NCI-H510A (cell line): ENCODE measurements at places on chromosomes 11 and 22.
A peak's percentile ranks its signal among the peaks of the same experiment; 100 is the strongest.

DNA sequence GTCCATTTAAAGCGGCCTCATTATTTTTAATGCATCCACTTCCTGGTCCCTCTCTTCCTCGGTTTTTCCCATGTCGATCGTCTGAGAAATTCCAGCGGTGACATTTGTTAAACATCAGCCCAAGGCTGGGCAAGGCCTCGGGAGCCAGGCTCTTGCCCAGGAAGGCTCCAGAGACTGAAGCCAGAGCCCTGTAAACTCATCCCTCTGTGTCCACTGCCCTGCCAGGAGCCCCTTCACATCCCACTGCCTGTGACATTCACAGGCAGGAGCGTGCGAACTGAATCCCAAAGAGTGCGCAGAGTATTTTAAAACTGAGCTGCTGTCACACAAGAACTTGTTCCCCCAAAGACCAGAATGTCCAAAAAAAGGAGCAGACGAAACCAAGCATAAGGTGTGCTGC, 56.5 kb upstream of the ANO1 start:
- DNase-seq = no peak

DNA sequence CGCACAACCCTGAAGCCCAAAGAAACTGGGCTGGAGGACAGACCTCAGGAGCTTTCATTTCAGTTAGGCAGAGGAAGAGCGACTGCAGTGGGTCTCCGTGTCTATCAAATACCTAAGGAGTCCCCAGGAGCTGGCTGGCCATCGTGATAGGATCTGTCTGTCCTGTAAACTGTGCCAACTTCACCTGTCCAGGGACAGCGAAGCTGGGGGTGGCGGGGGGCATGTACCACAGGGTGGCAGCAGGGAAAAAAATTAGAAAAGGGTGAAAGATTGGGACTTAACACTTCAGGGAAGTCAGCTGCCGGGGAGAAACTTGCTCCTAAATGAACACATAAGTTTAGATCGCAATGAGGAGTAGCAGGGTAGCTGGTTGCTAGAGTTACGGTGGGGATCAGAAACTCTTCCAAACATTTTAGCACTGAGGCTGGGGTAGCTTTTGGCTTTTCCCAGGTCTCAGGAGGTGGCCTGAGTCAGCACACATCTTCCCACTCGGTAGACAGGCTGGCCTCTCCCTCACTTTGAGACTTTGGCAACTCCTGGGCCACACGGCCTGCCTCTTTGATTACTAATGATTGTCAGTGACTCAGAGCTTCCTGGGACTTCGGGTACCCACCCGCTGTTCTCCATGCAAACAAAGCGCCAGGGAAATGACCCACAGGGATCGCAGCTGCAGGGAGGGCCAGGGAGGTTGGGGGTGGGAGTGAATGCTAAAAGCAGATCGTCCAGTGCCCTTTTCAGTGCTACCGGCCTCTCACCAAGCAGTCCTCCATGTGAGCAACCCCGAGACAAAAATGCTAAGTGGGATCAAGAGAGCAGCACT, 2.9 kb upstream of the MTFP1 start:
- DNase-seq = peak; percentile 20

- DNase-seq = no peak
Measured at GRCh38 chr22:50019316-50019715, 6.8 kb upstream of the IL17REL start.

DNA sequence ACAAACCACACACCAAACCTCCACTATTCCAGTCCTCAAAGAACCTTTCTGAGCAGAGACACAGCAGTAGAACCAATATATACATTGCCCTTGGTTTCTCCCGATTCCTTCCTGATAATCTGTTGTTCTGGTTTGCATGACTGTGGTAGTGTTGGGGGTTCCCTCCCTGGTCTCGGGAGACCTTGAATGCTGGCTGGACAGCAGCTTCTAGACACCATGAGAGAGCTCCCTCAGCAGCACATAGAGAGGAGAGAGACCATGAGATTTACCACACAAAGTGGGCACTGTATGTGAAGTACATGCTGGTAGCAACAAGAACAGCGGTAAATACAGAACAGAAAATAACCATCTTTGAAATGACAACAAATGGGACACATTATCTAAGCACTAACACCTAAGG, 2.6 kb downstream of the C11orf91 start:
- DNase-seq = no peak

DNA sequence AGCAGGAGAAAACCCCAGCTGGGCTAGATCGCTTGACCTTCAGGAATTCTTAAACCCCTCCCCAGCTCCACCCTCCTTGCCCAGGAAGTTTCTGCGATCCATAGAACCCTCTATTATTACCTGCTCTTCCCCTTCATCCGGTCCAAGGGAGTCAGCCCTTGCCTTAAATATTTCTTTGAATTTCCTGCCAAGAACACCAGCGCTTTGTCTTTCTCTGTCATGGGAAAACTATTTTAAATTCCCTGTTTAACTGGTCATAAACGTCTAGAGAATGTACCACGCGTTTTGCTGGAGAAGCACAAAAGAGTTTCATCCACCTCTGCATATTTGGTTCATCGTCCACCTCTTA, 496 bp upstream of the TRAF6 start:
- no peak for DNase-seq

GRCh38 chr11:113789675-113790320, 10.2 kb downstream of the CLDN25 start:
- no peak for DNase-seq

GRCh38 chr11:1055990-1056771, 18.5 kb upstream of the MUC2 start:
- no peak for DNase-seq

DNA sequence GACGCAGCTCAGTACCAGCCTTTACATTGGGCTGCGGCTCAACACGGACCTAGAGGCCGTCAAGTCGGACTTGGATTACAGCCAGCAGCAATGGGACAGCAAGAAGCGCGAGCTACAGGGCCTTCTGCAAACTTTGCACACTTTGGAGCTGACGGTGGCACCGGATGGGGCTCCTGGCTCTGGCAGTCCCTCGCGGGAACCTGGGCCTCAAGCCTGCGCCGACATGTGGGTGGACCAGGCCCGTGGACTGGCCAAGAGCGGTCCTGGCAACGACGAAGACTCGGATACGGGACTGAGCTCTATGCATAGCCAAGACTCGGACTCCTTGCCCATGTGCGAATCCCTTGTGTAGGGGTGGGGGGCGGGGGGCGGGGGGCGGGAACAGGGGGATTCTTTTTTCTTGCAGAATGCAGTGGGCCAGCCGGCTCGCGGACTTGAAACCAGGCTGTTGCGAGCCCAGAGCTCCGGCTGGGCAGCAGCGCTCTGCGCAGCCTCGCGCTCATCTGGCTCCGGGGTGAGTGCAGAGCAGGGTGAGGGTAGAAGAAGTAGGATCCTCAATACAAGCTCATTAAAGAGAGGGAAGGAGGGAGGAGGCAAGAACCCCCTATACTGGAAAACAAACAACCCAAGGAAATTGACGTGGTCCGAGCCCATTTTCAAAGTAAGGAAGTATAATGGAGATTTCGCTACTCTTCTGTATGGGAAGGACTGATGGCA, 1.8 kb downstream of the RASSF10 start:
- no peak for DNase-seq

DNA sequence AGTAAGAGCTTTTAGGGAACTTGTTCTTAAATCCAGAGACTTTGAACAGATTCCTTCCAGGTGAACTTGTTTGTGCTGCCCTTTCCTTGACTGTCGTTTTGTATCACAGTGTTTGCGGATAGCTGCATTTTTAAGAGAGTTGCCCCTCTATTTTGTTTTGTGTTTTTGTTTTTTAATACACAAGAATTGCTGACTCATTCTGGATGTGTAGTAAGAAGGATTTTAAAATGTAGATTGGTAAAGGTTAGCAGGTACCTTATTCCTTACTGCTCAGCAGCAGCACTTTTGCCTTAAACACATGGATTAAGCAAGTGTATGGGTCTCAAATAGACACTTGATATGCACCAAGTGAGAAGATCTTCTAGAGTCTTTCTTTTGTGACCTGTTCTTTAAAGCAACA, 8.9 kb upstream of the APOA5 start:
- no peak for DNase-seq

DNA sequence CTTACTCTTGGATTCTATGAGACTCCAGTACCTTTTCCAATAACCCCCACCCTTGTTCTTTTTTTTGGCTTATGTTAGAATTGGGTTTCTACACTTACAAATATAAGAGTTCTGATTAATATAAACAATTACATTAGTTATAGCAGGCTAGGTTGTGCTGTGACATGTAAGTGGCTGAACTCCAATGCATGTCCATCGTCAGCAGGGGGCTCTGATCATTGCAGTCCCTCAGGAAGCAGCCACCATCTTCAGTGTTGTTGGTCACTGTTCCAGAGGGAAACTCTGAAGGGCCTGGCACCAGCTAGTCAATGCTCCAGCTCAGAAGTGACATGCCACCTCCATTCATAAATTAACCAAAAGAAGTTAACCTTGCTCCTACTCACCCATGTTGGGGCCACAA, 5.6 kb downstream of the LIPT2 start:
- DNase-seq = no peak

- DNase-seq = no peak
Measured at GRCh38 chr11:35662061-35662648, 420 bp upstream of the TRIM44 start.

DNA sequence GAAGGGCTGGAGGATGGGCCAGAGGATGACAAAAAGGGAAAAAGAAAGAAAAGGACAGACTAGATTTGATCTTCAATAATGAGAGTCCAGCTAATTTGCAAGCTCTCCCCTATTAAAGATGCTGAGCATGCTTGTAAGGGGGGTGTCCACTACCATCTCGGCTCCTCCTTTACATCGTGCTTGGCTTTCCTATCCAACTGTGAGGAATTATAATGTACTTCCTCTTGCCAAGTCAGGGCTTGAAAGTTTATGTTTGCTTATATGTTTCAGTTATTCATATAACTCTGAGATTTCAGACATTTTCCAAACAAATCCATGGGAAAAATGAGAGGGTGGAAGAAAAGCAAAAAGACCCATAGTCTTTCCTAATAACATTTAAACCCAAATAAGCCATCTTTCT, 387.1 kb downstream of the METTL15 start:
- no peak for DNase-seq

- DNase-seq = no peak
Measured at GRCh38 chr22:45884201-45885062, 92.5 kb downstream of the WNT7B start.

DNA sequence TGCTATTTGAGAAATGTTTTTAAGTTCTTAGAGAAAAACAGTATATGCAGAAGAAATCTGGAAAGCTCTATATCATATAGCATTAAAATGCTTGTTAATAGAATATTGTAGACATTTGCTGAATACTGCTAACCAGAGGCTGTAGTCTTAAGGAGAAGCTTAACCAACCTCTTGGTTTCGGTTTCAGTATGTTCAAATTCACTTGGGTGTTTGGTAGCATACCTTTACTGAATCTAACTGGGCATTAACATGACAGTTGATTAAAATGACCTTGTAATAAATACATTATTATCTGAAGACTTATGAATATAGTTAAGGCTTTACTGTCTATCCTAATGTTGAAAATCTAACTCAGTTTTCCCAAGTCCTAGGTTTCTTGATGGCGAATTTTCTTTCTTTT, 5.4 kb downstream of the PCF11 start:
- DNase-seq = no peak

DNA sequence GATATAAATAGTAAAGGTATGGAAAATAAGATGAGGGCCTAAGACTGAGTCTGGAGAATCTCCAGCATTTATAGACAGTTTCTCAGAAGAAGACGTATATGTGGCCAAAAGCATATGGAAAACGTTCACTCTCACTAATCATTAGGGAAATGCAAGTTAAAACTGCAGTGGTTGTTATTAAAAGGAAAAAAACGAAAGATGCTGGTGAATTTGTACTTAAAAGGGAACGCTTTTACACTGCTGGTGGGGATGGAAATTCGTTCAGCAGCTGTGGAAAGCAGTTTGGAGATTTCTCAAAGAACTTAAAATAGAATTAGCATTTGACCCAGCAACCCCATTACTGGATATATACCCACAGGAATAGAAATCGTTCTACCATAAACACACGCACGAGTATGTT, 180.5 kb upstream of the CADM1 start:
- DNase-seq = no peak

DNA sequence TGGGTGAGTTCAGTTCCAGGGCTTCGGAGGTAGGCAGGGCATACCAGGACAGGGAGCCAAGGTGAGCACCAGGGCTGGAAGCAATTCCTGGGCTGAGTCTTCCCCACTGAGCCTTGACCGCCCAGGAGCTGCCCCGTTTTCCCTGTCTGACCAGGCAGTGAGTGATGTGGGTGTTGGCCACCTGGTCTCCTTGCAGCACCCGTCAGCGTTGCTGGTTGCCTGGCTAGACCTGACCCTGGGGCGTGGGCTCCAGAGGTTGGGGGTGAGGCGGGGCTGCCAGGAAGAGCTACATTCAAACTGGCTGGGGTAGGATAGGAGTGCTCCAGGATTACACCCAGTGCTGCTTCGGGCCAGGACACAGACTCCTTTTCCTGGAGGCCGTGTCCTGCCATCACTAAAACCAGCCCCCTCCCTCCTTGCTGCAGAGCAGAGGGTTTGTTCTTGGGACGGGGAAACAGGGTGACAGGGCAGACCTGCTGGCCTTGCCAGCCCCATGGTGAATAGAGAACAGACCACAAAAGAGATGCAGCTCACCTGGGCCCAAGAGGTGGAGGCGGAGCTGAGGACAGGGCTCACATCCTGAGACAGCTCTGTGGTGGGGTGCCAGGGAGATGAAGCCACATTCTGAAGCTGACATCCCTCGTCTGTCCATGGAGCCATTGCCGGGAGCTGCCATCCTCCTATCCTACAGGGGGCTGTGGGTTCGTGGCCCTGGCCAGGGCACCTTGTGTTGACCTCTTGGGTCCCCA, 14.2 kb downstream of the INCENP start:
- DNase-seq = no peak

DNA sequence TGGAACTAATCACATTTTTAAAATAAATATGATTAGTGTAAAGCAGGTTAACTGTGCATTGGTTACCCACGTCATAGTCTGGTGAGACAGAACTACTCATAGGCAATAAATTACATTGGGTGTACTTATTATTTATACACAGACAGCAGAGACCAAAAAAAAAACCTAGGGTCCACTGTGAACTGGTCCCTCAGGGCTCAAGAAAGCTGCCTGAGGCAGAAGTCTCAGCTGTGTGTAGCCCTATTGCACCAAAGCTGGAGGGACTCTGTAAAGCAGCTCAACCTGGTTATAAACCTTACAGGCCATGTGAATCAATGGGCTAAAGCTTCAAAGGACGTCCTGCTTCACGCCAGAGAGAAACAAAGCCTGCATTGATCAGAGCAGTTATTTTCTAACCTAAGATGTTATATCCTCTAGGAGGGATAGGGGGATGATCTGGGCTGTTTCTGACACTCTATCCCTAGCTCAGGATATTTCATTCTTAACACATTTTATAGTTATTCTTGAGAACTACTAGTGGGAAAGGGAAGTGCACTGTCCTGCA, 432.2 kb upstream of the ANO3 start:
- DNase-seq = no peak

DNA sequence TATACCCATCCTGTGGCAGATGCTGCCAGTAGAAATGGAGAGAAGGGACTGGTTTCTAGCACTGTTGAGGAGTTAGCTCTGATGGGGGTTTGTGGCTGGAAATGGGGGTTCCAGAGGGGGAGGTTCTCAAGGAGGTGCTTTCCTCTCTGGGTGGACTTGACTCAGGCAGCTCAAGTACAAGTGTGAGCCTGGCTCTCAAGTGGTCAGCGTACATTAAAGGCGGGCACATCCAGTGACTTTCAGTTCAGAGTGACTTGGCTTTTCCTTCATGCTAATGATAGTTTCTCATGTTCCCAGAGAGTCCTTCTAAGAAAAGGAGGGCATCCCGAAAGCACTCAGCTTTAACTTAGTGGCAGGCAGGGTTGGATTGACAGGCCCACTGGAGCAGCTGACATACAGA, 58.9 kb upstream of the HORMAD2 start:
- no peak for DNase-seq

- DNase-seq = no peak
Measured at GRCh38 chr22:44378380-44378779, 65.6 kb upstream of the SHISAL1 start.

- DNase-seq = no peak
Measured at GRCh38 chr11:14904745-14905103, 12.7 kb upstream of the CYP2R1 start.
